ENCODE measurements at places on chromosomes 6 and 20.

DNA sequence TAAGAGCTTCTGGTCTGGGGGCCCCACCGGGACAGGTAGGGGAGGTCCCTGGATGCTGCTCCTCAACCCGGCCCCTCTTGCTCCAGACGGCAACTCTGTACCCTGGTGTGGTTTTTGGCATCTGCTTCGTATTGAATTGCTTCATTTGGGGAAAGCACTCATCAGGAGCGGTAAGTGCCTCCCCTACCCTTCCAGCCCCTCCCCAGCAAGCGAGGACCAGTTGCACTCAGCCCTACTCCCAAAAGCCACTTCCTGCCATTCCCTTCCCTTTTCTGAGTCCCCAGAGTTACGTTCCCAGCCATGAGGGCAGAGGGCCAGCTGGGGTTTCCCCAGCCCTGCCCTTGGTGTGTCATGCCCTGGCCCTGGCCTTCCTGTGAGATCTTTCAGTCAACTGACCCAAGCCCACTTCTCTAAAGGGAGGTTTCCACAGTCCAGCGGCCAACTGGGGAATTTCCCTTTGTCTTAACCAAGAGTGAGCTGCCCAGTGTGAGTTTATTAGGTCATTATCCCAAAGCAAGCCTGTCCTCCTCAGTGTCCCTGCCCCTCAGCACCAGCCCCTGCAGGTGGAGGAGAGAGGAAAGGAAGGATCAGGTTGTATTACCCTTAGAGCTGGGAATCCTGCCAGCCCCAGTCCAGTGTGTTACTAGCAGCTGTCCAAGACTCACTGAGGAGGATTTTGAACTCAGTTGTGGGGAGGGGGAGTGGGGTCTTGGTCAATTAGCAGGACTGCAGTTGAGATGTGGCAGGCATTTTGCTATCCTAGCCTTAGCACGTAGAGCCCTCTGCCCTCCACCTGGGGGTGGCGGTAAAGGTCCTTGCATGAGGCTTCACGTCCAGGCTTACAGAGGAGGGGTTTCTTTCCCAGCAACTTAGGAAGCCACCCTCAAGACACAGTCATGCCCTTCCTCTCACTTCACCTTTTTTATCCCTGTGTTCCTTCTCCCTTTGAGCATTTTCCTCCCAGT lies 45.8 kb downstream of the TM9SF4 start:
- peak; percentile 89 for DNase-seq

GRCh38 chr6:37190159-37190535 lies 20.2 kb downstream of the PIM1 start:
- no peak for DNase-seq

DNA sequence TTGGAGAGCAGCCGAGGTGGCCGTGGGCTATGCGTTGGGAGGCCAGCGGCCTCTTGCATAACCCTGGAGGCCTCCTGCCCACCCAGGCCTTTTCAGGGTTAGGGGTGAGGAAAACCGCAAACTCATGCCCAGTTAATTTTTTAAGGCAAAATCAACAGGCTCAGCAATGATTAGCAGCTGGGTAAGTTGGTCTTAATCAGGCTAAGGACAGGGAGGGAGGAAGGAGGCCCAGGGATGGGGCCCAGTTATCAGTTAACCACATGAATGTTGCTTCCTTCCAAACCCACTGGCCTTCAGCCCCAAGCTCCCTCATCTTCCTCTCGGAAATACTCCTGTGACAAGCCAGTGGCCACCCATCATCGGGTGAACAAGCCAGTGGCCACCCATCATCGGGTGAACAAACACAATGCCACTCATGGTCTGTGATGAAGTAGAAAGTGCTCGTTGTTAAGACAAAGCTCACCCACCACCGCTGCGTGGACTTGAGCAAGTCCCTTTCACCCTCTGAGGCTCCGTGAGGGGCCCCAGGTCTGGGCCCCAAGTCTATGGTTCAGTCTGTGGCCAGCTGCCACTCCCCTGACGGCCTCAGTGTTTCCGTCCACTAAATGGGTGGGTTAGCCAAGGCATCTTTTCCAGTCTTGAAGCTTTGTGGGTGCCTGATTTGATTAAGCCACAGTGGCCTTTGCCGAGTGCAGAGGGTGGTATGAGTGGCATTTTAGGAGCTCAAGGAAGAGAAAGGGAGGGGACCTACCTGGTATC lies 39.4 kb downstream of the HNF4A start:
- no peak for DNase-seq

GRCh38 chr20:1788044-1788443 lies 107.2 kb upstream of the SIRPA start:
- no peak for DNase-seq

DNA sequence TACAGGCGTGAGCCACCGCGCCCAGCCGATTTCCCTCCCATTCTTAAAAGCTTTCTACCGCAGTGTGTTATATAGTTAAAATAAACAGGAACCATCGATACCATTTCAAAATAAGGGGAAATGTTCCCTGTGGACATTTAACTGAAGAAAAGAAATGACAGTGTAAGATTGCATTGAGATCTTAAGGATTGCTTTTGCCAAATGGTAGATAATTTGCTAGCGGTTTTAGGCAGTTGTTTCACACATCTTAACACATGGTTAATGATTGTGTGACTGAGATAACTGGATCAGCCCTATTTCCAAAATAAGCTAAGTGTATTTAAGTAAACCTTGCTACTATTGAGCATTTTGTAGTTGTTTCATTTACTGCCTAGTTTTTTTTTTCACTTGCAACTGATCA lies 15.6 kb downstream of the STX16 start:
- no peak for DNase-seq

- DNase-seq: peak; percentile 99
These were observed 273.8 kb downstream of the SAMD5 start for GRCh38 chr6:147782302-147782701.

DNA sequence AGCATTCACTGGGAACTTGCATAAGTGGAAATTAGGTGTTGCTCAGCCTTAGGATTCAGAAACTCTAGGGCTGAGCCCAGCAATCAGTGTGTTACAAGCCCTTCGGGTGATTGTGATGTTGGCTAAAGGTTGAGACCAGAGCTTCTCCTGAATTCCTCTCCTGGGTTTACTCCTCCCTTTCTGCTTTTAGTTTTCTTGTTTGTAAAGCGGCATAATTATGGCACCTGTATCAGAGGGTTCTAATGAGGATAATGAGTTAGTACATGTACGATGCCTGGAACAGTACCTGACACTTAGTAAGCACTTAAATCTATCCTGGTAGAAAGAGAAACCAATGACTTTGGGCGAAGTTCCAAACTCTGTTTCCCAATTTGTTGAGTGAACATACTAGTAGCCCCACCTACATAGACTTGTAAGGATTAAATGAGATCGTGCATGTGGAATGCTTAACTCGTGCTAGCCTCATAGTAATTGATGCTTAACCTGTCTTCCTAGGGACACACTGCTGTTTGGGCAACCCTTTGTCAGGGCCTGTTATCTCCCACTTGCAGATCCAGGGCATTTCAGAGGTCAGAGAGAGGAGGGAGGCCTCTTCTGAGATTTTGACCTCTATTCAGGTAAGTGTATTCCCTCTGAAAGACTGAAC lies 932 bp upstream of the EZR start:
- DNase-seq: no peak
